ENCODE measurements at places on chromosomes 2 and 18. TPM values are rescaled to one million over a fixed set of nuclear protein-coding genes. Genes with fewer than 3 reads are reported as not detected.

SP140 gene
- 0.95 TPM for total RNA-seq

SLC11A1 gene
- total RNA-seq: 122 TPM

DNA sequence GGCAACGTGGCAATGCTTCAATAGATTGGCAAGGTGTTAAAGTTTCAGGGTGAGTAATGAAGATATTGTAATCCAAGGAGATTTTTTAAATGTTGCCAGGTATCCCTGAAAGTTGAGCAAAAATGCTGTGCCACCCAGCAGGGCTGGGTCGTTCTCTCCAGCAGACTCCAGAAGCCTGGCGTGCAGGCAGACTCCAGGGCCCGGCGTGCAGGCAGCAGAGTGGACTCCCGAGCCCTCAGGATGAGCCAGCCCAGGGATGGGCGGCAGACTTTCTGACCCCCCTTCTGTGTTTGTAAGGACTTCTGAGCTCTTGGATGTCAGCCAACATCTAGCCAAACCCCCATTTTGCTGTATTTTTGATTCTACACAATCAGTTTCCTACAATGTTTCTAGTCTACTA is 289.1 kb downstream of the ZNF516 start:
- H3K4me3 ChIP-seq: no peak overlapping the region
- H3K4me1 ChIP-seq: no peaks in the 10 kb centered on the region
- no peaks in the 10 kb centered on the region for H3K27me3 ChIP-seq

DNA sequence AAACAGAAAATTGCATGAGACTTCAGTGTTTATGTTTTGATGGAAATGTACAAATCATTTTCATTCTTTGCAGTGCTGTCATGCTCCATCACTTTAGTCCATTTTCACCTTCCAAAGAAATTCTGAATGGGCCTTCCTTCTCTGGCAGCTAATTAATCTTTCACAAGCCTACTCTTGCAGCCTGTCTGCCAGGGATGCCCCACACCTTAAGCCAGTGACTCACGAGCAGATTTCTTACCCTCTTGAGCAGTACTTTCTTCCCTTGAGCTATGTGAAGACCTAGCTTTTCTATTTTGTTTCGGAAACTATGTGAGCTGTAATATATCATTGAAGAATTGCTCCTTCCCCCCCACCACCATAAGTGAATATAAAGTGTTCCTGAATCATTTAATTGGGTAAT is 404.3 kb upstream of the VWC2L start:
- no peak for DNase-seq
- no peak overlapping the region for H3K4me3 ChIP-seq
- H3K27me3 ChIP-seq: no peaks in the 10 kb centered on the region
- no peaks in the 10 kb centered on the region for H3K36me3 ChIP-seq

DNA sequence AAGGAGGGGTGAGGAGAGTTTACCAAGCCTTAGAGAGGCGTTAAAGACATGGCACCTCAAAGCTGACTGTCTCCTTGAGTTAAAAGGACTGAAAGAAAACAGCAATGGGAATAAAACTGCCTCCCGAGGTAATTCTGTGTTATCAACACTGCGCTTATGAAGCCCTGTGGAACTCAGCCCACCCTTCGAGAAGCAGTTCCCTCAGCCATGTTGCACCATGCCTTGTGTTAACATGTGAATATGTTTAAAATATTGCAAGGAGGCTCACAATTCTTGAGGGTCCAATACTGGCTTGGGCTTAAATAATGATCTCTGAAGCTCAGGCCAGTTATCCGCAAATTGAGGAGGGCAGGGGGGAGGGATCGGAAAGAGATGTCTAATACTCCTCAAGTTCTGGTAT is 14.7 kb downstream of the KLF7 start:
- peak overlapping the region; percentile 55 for H3K4me3 ChIP-seq
- H3K27me3 ChIP-seq: no peaks in the 10 kb centered on the region
- H3K27ac ChIP-seq: peak overlapping the region; percentile 43
- no peaks in the 10 kb centered on the region for H3K36me3 ChIP-seq

GRCh38 chr2:188238386-188238785 is 53.3 kb upstream of the GULP1 start:
- no peak for DNase-seq
- H3K27me3 ChIP-seq: no peaks in the 10 kb centered on the region
- no peaks in the 10 kb centered on the region for H3K36me3 ChIP-seq
- H3K4me3 ChIP-seq: no peak overlapping the region
- H3K4me1 ChIP-seq: no peaks in the 10 kb centered on the region

DNA sequence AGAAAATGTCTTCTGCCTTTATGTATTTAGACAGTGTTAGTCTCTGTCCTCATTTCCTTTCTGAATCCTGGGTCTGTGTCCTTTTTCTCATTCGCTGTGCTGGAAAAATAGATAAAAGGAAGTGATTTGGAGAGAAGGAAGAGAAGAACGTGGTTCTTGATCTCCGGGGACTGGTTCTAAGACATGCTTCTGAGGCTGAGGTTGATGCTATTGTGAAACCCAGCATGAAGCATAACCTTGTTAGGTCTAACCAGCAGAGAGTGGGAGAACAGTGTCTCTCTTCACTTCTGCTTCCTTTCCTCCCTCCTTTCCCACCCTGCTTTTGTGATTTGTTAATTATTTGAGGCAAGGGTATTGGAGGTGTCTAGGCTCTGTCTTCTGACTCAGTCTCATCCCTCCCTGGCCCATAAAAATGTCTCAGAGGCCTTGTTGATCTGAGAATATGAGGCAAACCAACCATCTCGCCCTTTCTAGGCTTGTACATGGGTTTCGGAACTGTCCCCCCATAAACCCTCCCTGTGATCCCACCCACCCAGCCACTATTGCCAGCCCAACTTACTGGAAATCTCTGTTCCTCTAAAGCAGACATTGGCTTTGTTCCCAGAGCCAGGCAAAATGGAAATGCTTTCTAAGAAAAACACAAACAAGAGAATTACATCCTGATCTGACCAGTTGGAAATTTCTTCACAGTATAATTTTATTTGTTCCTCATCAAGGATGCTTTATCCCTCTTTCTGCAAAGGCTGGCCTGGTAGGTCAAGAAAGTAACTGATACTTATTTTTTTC is 360.6 kb upstream of the TNP1 start:
- H3K4me3 ChIP-seq: no peak overlapping the region
- peaks cover 57% of the 10 kb centered on the region for H3K4me1 ChIP-seq
- DNase-seq: no peak
- H3K36me3 ChIP-seq: no peaks in the 10 kb centered on the region
- no peaks in the 10 kb centered on the region for H3K27me3 ChIP-seq
- peak overlapping the region; percentile 22 for H3K27ac ChIP-seq

FNDC4 gene
- 37.1 TPM for total RNA-seq

- no peaks in the 10 kb centered on the region for H3K27me3 ChIP-seq
- H3K36me3 ChIP-seq: no peaks in the 10 kb centered on the region
- H3K4me1 ChIP-seq: peaks cover 6% of the 10 kb centered on the region
These were observed 29.4 kb downstream of the AOX1 start for GRCh38 chr2:200615247-200615646.

- peak overlapping the region; percentile 78 for H3K27ac ChIP-seq
- H3K4me3 ChIP-seq: peak overlapping the region; percentile 85
- no peaks in the 10 kb centered on the region for H3K36me3 ChIP-seq
- no peak for DNase-seq
- no peaks in the 10 kb centered on the region for H3K27me3 ChIP-seq
These were observed 4.9 kb downstream of the IRS1 start for GRCh38 chr2:226794751-226795171.

GRCh38 chr2:95311815-95312542 is 14.8 kb downstream of the KCNIP3 start:
- no peaks in the 10 kb centered on the region for H3K27me3 ChIP-seq
- H3K4me1 ChIP-seq: peaks cover 3% of the 10 kb centered on the region
- H3K36me3 ChIP-seq: no peaks in the 10 kb centered on the region
- H3K4me3 ChIP-seq: no peak overlapping the region
- H3K27ac ChIP-seq: no peak overlapping the region

- no peaks in the 10 kb centered on the region for H3K36me3 ChIP-seq
- H3K27ac ChIP-seq: no peak overlapping the region
- H3K4me3 ChIP-seq: no peak overlapping the region
- no peaks in the 10 kb centered on the region for H3K27me3 ChIP-seq
- DNase-seq: no peak
- H3K4me1 ChIP-seq: no peaks in the 10 kb centered on the region
These were observed 796.6 kb downstream of the DSC3 start for GRCh38 chr18:30245766-30246455.

GRCh38 chr18:61420218-61420885 is 87.1 kb downstream of the CDH20 start:
- no peak for DNase-seq
- H3K4me1 ChIP-seq: no peaks in the 10 kb centered on the region
- H3K27me3 ChIP-seq: no peaks in the 10 kb centered on the region
- no peak overlapping the region for H3K4me3 ChIP-seq

Measured in thoracic aorta (tissue), 2 donors.